ENCODE measurements at places on chromosomes 11 and 22.

DNA sequence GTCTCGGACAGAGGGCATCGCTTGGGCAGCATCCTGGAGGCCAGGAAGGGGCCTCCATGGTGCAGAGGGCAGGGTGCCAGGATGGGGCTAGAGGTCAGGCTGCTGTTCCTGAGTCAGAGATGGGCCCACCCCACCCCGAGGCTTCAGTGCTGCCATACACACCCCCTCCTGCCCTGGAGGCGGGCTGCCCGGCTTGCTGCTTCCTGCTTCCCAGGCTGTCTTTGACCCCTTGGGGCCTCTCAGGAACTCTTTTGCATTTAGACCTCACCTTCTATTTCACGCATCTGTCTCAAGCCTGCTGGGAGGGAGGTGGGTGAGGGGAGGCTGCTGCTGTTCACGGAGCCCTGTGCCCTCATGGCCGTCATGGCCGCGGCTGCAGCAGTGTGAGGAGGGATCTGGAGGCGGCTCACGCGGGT is 6.6 kb upstream of the GRAMD4 start:
- no peak for DNase-seq

DNA sequence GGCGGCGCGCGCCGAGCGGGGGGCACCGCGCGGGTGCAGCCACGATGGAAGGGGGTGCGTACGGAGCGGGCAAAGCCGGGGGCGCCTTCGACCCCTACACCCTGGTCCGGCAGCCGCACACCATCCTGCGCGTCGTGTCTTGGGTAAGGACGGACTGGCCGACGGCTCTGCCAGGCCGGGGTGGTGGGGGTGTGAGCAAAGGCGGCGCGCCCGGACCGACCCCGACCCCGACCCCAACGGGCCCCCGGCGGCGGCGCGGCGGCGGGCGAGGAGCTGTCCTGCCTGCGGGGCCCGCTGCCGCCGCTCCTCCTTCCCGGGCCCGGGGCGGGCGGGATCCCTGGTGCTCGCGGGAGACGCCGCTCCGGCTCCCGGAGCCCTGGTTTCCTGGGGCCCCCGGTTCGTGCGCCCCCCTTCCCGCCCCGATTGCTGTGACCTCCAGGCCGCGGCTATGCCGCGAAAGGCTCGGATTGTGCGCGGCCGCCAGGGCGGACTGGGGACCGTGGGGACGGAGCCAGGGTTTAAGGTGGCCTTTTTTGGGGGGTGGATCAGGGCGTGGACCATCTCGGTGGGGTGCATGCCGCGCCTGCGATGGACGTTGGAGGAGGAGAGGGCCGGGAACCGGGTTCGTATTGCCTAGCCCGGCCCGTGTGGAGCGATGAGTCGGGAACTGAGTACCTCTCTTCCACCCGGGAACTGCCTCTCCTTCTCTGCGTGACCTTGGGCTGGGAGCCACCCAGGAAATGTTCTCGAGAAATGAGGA is at the start of gene SYNGR1:
Gene SYNGR1 (plus strand): TSS at position 25 of the 760 bp plus-strand sequence. CDS start 20 bp downstream, at position 45.
- DNase-seq: no peak

DNA sequence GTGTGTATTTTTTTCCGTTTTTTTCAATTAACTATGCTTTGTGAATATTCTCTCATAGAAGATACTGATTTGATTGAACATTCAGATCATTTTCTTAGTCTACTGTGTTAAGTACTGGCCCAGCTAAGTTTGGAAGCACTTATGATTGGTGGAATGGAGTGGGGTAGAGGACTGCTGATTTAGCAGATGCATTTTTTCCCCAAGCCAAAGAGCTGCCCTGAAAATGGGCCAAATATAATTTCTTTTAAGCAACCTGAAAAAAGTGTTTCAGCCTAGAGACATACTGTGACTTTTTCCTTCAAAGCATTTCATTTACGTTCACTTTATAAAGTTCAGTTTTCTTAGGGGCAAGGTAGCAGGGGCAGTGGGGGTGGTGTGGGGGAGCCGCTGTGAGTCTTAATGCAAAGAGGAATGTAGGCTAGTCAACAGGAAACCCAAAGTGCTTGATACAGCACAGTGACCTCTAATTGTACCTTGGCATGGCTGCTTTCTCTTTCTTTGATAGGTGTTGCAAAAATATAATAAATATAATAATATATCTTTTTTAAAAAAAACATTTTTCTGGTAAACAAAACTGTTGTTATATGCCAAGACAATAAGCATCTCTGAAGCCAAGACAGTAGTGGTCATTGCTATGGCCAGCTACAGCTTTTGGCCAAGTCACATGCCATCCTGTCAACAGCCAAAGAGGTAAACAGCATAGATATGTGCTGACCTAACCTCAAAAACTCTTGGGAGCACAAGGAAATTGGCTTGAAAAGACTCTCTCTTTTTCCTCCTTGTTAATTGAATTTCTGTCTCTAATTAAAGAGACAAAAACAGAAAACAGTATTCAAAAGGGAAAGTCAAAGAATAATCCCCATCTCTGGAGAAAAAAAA is 58.8 kb downstream of the LIF start:
- no peak for DNase-seq

GRCh38 chr11:100963375-100963774 is 166.2 kb downstream of the PGR start:
- no peak for DNase-seq

DNA sequence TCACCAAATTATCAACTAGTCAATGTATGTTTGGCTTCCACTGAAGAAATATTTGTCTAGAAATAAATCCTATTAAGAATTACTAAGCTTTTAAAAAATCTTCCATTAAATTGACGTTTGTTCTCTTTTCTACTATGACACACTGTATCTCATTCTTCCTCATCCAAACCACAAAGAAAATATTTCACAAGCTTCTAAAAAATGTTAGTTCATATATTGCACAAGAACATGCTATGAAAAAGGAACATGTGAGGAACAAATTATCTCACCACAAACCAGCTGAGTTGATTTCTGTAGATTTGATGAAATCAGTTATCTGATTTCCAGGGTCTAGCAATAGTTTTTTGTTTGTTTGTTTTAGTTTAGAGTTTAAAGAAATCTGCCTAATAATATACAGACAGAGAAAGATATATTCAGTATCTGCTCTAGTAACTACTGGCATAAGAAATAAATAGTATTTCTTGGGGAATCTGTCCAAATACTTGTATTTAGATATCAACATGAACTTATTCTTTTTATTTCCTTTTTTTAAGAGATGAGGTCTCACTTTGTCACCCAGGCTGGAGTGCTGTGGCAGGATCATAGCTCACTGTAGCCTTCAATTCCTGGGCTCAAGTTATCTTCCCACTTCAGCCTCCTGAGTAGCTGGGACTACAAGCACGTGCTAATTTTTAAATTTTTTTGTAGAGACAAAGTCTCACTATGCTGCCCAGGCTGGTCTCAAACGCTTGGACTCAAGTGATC is 161.7 kb downstream of the ATG16L2 start:
- no peak for DNase-seq

GRCh38 chr11:11302565-11302964 is 50.5 kb downstream of the CSNK2A3 start:
- no peak for DNase-seq

All from stimulated activated CD8-positive, alpha-beta memory T cell treated with anti-CD3 and anti-CD28 coated beads, Interleukin-4, amount 100 ng/mL, for 1 hour (primary cell).